ENCODE measurements at places on chromosomes 12 and 14.
A peak's percentile ranks its signal among the peaks of the same experiment; 100 is the strongest.

DNA sequence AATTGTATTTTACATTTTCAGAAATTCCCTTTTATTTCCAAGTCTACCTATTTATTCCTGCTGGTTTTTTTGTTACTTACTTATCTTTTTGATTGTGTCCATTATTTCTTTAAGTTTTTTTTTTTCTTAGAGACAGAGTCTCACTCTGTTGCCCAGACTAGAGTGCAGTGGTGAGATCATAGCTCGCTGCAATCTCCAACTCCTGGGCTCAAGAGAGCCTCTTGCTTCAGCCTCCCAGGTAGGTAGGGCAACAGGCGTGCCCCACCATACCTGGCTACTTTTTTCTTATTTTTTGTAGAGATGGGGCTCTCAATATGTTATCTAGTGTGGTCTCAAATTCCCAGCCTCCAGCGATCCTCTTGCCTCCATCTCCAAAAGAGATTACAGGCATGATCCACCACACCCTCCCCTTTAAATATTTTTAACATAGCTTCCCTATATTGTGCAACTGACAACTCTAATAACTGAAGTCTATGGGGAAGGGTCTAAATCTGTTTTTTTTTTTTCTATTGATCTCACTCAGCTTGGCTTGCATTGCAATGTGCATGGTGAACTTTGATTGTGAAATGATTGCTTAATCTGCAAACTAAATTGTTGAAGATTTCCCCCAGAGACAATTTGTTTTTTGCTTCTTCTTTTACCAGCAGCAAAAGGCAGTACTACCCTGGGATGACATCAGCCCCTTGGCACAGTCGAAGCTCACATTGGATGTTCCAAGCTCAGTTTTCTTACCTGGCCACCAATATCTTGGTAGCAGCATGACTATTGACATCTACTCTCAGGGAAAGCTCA lies 25.7 kb upstream of the COCH start:
- DNase-seq = no peak

GRCh38 chr14:63853831-63854293 lies 1.1 kb downstream of the SYNE2 start:
- DNase-seq = peak; percentile 30

DNA sequence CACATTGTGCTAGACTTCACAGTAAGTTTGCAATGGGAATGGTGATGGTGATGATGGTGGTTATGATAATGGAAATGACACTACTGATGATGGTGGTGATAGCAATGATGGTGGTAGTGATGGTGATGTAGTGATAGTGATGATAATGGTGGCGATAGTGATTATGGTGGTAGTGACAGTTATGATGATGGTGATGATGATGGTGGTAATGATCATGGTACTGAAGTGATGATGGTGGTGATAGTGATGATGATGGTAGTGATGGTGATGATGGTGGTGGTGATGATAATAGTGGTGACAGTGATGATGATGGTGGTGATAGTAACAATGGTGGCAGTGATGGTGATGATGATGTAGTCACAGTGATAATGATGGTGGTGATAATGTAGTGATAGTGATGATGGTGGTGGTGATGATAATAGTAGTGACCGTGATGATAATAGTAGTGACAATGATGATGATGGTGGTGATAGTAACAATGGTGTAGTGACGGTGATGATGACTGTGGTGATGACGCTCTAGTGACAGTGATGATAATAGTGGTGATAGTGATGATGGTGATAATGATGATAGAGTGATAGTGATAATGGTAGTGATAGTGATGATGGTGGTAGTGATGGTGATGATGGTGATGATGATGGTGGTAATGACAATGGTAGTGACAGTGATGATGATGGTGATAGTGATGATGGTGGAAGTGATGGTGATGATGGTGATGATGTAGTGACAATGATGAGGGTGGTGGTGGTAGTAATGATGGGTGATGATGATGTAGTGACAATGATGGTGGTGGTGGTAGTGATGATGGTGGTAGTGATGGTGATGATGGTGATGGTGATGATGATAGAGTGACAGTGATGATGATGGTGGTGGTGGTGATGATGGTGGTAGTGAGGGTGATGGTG lies 222.9 kb upstream of the PWP1 start:
- DNase-seq = no peak

- no peak for DNase-seq
Measured at GRCh38 chr12:111102102-111102739, 181.8 kb upstream of the MYL2 start.

DNA sequence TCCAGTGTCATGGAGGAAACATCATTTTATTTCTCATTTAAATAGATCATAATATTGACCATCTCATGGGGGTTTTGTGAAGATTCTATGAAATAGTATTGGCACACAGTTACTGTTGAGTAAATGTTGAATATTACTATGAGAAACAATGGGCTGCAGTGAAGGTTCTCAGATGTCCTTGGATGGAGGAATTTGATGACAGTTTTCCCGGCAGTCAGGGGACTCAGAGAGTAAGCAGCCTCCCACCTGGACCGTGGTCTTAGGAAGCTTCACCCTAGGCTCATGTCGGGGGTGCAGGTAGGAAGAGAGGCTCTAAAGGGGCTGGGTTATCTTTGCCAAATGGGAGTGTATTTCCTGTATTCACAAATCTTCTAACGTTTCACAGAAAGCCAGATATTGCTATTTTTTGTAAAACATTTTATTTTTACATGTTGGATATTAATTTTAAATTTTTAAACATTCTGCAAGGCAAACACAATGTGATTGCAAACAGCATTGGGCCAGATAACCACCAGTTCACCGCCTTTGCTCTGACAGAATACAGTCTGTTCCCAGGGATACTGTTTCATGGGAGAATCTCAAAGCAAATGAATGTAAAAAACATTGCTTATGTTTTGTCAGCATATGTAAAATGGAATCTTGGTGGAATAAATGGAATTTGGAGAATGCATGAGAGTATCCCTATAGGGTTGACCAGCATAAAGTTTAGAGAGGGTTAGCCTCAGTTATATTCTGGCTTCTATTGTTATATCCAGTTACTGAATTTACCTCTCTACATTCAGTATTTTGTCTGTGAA lies 380.8 kb upstream of the TMEM132C start:
- DNase-seq = no peak

GRCh38 chr12:32273712-32274111 lies 125.6 kb upstream of the FGD4 start:
- peak; percentile 4 for DNase-seq

GRCh38 chr12:57741413-57741789 lies 2.9 kb upstream of the AGAP2 start:
- no peak for DNase-seq

DNA sequence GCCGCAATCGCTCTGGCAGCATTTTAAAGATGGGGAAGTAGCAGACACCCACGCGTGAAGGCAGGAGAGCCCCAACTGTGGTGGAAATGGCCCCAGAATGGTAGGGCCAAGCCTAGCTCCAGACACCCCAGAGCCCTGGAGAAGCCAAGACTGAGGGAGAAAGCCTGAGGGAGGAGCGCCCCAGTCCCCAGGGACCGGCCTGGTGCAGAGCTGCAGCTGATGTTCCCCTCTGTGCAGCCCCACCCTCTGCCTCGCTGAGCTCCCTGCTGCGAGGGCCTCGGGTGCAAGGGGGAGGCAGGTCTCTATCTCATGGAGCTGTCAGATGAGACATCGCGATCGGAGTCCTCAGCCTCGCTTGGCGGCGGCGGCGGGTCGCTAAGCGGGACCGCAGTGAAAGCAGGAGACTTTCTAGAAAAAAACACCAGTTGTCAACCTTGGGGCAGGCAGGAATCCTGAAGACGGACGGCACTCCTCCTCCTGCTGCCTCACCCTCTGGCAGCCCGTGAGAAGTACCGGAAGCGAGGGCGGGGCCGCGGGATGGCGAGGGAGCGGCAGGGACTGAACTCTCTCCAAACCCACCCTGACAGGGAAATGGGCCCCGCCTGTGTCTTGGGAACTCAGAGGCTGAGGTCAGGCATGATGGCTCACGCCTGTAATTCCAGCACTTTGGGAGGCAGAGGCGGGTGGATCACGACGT lies 6.0 kb downstream of the GAPDH start:
- DNase-seq = peak; percentile 56

DNA sequence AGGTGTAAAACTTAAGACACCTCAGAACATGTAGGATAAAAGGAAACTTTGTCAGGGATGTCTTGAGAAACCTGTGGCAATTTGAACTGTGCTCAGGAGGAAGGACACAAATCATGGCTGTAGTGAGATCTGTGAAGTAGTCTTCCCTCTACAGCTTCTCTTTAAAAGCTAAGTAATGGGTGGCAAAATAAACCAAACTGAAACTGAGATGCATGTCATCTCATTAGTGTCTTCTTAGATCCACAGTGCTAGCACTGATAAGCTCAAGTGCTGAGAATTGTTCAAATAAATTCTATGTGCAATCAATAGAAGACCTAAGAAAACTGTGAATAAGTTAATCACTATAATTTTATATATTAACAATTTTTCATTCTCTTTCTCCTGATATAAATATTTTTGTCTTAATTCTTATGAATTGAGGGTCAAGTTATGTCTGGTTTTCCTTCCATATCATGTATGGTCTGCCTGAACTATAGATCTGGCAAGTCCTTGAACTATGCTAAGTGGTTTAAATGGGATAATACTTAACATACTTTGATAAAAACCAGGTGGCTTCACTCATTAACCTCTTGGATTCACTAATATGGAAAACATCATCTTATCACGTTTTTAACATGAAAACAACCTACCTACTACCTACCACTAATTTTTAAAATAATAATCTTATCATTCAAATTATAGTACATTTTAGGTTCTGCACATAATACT lies 27.2 kb downstream of the SYT1 start:
- no peak for DNase-seq

DNA sequence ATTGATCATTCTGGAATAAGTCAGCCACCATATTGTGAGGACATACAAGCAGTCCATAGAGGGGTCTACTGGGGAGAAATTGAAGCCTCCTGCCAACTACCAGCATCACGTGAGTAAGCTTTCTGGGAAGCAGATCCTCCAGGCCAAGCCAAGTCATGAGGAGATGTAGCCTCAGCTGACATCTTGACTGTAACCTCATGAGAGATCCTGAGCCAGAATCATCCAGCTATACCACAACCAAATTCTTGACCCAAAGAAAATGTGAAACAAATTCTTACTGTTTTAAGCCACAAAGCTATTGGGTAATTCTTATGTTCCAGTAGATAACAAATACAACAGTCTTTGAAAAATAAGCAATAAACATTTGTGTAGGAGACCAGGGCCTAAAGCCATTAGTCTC lies 479.4 kb upstream of the DCN start:
- no peak for DNase-seq

- no peak for DNase-seq
Measured at GRCh38 chr14:50598765-50599164, 38.8 kb downstream of the ATL1 start.

DNA sequence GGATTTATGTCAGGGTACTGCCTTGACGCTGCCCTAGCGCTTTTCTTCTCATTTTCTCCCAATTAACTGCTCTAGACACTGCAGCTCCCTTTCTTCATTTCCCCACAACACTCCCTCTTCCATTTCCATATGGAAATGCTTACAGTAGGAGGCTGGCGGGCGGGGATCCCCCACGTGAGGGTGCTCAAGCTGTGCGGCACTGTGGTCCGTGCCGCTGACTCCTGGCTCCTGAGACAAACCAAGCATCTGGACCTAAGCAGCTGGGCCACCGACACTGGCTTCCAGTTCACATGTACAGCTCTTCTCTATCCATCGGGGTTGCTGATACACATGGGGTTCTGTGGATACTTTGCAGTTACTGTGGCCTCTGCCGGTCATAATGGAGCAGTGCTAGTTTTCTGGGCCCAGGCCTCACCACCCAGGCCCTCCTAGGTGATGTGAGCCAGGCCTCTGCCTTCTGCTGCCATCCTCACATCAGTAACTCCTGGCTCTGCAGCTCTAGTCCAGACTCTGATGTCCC lies 20.2 kb downstream of the TCHP start:
- DNase-seq = no peak

GRCh38 chr14:90137807-90138206 lies 76.0 kb downstream of the KCNK13 start:
- DNase-seq = no peak

- no peak for DNase-seq
Measured at GRCh38 chr12:65533177-65533883, 254.8 kb downstream of the MSRB3 start.

DNA sequence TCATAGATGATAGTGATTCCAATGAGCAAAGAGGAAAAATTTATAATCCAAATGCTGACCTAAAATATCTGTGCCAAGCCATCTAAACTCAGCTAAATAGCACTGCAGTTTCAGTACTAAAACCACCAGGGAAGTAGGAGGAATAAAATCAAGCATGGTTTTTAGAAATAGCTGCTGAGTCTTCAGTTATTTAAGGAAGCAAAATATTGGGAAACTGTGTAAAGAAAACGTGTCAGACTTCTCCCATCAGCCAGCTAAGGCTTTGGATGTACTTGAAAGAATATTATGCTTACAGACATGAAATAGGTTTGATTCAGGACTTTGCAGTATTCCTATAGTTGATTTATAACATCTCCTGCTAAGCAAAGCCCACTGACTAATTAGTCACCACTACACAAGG lies 24.7 kb downstream of the CLEC2D start:
- no peak for DNase-seq

- DNase-seq = no peak
Measured at GRCh38 chr12:27272373-27273028, 28.4 kb downstream of the STK38L start.

- DNase-seq = peak; percentile 55
Measured at GRCh38 chr12:109944561-109945359, 44.7 kb downstream of the TCHP start.

GRCh38 chr12:79956896-79957295 lies 22.0 kb upstream of the PPP1R12A start:
- no peak for DNase-seq

- DNase-seq = no peak
Measured at GRCh38 chr12:58104351-58104755, 163.0 kb downstream of the ATP23 start.

- DNase-seq = no peak
Measured at GRCh38 chr12:57240926-57241401, 10.0 kb downstream of the STAC3 start.

DNA sequence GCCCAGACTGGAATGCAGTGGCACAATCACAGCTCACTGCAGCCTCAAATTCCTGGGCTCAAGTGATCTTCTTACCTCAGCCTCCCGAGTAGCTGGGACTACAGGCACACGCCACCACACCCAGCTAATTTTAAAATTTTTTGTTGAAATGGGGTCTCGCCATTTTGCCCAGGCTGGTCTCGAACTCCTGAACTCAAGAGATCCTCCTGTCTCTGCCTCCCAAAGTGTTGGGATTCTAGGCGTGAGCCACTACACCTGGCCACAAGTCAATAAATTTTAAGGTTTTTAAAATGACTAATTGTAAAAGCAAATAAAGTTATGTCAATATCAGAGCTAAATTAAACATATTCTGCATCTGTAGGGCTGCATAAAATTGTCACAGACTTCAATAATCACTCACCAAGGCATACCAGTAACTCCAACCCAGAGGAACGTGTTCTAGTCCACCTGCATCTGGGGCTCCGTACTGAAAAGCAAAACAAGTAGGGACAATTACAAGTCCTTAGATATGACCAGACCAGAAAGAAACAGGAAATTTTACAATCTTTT lies 13.9 kb downstream of the GNS start:
- no peak for DNase-seq

- DNase-seq = no peak
Measured at GRCh38 chr14:55843718-55844403, 263.9 kb downstream of the KTN1 start.

GRCh38 chr14:21997300-21997699 lies 323.7 kb upstream of the OR4E1 start:
- DNase-seq = no peak
